ENCODE measurements at places on chromosomes 11 and 22.

GRCh38 chr11:69664103-69664775, 10.9 kb downstream of the LTO1 start:
- DNase-seq = no peak

DNA sequence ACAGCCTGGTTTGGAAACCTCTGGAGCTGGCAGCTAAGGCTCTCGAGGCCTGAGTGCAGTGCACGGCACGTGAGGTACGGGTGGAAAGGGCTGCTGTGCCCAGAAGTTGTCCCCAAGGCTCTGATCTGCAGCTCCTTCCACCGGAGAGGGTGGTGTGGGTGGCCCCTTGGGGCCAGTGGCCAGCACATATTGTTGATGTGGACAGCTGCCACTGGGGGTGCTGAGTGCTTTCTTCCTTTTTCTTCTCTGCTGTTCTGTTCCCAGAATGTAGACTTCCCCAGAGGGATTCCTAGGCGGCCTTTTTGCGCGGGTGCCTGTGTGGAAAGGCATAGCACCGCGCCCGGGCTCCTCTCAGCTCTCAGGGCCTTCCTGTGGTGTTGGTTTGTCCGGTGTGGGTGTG, 1476.5 kb downstream of the TBC1D22A start:
- no peak for DNase-seq

- no peak for DNase-seq
These were observed 82.9 kb downstream of the KCNQ1 start for GRCh38 chr11:2527621-2528291.

GRCh38 chr11:116053548-116053919, 549.3 kb upstream of the CADM1 start:
- no peak for DNase-seq

DNA sequence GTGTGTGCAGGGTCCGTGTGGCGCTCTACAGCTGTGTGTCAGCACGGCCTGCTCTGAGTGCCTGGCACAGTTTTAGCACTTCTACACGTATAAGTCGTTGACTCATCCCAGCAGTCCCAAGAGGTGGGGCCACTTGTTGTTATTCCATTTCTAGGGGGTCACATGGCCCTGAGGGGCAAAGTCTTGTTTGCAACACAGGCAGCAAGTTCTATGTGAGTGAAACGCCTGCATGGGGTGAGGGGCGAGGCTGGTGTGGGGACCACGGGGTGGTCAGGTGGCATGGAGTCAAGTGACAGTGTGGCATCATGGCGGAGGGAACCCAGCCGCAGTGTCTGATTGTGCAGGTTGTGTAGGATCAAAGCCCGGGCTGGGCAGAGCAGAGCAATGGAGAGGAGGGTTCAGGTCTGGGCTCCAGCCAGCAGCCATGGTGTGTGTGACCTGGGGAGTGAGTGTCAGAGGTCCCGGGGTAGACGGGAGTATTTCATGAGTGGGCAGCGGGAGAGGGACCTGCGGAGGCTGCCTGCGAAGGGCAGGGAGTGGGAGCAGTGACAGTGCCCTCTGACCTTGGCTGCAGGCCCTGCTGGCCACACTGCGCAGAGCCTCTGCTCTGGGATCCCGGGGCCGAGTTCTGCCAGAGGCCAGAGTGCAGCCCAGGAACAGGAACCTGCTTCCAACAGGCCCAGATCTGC, 27.9 kb downstream of the SHANK3 start:
- DNase-seq = no peak

DNA sequence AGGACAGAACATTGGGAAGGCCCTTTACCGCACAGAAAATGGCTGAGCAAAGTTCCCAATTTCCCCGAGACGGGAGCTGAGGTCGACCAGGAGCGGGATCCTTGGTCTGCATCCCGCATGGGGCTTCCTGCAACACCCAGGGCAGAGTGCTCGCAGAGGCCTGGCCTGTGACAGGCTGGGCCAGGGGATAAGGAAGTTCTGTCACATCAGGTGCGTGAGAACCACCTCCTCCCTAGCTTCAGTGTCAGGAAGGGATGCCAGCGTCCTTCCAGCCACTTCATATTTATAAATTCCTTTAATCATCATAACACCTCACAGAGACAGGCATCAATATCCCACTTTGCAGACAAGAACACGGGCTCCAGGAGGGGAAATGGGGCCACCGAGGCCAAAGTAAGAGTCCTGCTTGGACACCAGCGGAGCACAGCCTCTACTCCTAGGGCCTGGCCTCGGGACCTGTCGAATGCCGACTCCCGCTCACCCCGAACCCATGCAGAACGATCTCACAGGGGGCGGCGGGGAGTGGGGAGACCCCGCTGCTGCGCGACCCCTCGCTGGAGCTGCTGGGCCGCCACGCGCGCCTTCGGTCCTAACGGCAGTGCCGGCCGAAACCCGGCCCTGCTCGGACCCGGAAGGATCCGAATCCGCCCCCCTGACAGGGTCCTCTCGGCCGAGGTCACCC, 532 bp downstream of the BET1L start:
- no peak for DNase-seq

- DNase-seq = peak; percentile 14
These were observed 3.1 kb downstream of the AKIP1 start for GRCh38 chr11:8913961-8914660.

GRCh38 chr11:119361941-119362725, 15.6 kb upstream of the MFRP start:
- no peak for DNase-seq

GRCh38 chr11:101974255-101974654, 57.9 kb upstream of the ANGPTL5 start:
- no peak for DNase-seq

DNA sequence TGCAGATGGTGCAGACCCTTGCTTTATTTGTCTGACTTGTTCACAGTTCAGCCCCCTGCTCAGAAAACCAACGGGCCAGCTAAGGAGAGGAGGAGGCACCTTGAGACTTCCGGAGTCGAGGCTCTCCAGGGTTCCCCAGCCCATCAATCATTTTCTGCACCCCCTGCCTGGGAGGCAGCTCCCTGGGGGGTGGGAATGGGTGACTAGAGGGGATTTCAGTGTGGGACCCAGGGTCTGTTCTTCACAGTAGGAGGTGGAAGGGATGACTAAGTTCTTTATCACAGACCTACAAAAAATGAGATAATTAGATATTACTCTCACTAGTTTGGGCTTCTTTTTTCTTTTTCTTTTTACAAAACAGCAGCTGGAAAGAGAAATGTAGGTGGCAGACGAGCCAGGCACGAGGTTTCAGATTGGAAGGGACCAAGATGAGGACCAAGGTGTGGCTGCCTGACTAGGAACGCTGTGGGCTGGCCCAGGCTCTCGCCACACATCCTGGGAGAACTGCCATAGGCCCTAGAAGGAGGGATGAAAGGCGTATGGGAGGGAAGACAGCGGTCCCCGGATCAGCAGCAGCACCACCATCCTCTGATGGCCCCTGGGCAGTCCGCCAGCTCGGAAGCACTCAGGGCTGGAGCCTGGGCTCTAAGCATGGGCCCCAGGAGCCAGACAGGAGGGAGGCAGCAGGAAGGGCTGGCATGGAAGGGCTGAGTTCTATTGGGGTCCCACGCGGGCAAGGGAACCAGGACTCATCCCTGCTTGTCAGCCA, 14.2 kb downstream of the TXN2 start:
- peak; percentile 69 for DNase-seq

DNA sequence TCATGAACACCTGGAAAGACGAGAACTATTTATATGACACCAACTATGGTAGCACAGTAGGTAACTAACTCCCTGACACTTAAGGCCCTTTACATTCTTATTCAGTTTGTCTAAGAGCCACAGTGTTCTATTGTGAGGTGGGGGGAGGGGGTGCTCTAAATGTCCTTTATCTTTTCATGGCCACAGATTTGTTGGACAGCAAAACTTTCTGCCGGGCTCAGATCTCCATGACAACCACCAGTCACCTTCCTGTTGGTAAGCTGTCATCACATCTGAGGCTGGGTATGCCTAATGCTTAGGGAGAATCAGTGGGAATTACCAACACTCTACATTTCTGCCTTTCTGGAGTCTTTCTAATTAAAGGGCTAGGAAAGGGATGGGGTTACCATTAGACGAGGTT, 30.7 kb downstream of the EHF start:
- no peak for DNase-seq

DNA sequence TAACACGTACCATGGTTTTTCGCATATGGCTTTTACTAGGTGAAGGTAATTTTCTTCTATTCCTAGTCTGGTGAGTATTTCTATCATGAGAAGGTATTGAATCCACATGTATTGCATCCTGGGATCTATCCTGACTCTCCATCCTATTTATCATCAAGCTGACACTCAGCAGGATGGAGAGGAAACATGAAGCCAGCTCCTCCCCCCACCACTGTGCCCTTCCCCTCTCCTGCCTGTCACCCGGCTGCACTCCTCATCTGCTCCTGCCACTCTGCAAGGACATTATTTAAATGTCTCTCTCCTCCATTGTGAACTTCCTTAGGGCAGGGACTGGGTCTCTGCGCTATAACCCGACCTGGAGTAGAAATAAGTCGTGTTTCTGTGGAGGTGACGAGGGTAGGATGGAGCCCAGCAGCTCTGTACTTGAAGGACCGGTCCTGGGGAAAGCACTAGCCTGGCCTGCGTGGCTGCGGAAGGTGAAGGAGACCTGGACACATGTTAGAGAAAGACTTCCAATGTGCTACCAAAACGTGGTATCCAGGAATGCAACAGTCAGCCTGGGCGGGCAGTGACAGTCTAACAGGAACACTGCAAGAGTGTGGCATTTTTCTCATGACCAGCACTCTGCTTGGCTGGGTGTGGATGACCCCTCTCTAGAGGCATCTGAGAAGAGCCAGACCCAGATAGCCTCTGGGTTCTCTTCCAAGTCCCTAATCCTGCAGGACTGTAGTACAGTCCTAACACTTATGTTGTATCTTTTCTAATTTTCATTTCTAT, 111.2 kb downstream of the MICAL3 start:
- no peak for DNase-seq

GRCh38 chr22:23888615-23889401, 5.4 kb upstream of the MIF start:
- no peak for DNase-seq

GRCh38 chr11:36501236-36501635, 8.8 kb downstream of the TRAF6 start:
- no peak for DNase-seq

DNA sequence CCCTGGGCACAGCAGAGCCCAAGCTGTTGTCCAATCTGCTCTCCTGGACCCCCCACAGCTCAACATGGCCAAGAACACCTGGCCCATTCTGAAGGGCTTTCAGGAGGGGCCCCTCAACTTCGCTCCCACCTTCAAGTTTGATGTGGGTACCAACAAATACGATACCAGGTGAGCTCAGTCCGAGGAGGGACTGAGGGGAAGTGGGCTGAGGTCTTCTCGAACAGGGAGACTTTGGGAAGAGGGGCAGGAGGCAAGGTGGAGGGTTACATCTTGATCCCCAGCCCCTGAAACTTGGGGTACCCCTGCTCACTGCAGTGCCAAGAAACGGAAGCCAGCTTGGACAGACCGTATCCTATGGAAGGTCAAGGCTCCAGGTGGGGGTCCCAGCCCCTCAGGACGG, 5.4 kb downstream of the INPP5J start:
- no peak for DNase-seq

- DNase-seq = no peak
These were observed 30.6 kb downstream of the ADAMTS8 start for GRCh38 chr11:130397780-130398179.

DNA sequence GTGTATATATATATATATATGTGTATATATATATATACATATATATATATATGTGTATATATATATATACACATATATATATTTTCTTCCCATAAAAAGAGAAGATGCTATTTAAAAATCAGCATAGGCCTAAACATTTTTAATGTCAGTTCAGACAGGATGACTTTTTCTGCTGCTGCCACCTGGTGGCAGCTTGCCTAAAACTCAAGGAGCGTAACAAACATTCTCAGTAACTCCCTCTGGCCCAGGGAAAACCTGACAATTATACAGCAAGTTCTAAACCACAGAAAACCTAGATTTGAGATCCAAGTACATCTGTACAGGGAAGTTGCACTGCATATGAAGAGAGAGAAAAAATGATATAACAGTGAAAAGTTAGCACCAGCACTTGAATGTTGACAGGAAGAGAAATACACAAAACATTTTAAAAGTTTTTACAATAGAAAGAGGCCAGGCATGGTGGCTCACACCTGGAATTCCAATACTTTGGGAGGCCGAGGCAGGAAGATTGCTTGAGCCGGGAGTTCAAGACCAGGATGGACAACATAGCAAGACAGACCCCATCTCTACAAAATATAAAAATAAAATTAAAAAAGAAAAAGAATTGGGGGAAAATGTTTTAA, 16.6 kb downstream of the OR8A1 start:
- peak; percentile 30 for DNase-seq

DNA sequence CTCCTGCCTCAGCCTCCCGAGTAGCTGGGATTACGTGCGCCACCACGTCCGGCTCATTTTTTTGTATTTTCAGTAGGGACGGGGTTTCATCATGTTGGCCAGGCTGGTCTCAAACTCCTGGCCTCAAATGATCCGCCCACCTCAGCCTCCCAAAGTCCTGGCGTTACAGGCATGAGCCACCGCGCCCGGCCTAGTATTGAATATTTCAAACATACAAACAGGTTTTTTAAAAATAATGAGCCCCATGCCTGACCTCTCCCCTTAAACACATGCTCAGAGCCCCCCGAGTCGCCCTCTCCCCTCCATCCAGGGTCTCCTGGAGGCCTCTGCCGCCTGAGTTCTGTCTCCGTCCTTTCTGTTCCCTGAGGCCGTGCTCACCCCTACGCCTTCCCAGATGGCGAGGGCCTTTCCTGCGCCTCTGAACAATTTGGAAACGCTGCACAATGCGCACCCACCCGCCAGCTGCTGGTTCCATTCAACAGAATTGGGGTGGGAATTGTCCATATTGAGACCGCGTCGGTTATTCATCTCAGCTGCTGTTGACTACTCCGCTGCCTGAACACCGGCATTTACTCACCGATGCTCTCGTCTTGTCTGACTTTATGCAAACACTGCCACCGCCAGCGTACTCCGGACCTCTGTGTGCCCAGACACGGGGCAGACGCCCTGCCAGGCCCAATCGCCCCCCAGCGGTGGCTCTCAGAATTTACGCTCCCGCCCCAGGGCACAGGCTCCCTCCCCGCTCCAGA, 13.6 kb upstream of the RNH1 start:
- DNase-seq = no peak

- no peak for DNase-seq
These were observed at the start of gene CD248 for GRCh38 chr11:66316849-66317251. CD248 (minus strand) TSS chr11:66317044; CDS start chr11:66317027, 17 bp downstream.

Measured in NCI-H2029 treated with DMSO at 0.1 percent for 48 hours (cell line).